ENCODE measurements at places on chromosomes 5 and 9.
A peak's percentile ranks its signal among the peaks of the same experiment; 100 is the strongest.

DNA sequence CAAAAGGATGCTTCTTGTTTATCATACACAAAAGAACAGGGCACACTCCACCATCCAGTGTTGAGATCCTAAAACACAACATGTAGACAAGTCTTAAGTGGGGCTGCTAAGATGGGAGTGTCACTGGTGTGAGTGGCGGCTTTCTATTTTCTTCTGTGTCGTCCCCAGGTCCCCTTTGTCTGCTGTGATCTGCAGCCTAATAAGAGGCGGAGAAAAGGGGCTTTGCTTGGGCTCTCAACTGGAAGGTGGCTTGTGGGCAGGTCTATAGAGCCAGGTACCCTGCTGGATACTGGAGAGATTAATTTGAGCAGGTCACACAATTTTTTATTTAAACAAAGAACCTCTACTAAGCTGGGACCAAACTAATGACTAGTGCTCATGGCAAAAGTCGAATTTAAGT, 126.1 kb upstream of the SAP30L start:
- no peak for DNase-seq

DNA sequence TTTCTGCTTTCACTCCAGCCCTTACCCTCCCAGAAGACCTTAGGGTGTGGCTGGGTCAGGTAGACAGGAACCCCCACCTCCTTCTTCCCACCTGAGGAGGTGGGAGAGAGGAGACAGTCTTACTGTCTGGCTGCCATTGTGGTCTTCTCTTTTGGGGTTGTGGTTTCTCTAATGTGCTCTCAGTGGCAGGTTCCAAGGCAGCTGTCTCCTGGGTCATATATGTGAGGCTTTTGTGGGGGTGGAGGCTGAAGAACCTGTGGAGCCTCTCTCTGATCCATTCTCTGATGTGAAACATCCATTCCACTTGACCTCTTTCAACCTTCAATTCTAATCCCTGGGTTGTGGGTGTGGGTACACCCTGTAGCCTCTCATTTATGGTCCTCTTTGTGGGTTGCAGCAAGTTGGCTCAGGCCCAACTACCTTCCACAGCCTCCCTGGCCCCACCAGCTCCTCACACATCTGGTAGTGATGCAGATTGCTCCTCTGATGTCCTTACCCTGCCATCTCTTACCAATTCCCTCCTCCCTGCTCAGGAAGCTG, 118.4 kb downstream of the CEP120 start:
- DNase-seq: no peak

DNA sequence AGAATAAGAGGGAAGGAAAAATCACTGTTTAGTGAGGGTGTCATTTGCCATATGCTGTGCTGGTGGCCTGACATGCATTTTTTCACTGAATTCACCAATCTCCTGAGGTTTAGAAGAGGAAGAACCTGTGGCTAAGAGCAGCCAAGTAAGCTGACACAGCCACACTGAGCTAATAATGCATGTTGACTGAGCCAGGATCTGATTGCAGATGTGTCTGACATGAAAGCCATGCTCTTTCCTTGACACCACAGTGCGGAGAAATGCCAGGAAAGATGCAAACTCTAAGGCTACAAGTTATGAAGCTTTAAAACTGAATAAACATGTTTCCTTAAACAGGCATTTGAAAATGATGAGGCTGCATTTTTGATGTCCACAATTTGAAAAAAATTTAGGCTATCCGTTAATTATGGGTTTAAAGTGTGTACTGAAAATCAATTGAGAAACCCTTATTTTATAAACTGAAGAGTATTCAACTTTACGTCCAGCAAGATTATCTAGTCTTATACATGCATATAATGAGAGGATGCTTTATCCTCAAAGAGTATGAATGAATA, 208.6 kb downstream of the FBN2 start:
- no peak for DNase-seq

DNA sequence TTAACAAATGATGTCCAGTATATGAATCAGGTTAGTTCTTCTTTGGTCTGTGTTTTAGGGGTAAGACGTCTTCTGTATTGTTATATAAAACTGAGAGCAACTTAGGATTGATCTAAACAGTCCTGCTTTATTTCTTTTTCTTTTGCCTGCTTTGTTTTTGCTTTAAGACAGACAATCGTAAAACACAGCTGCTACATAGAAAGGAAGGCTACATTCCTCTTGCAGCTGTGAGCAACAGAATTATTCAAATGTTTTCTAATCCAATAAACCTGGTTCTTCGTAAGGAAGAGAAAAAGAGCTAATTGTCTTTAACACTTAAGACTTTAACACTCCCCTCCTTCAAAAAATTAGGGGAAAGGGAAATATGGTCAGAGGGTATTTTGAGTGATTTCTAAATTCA, 14.6 kb downstream of the FGF1 start:
- DNase-seq: no peak

- peak; percentile 79 for DNase-seq
Measured at GRCh38 chr5:110884005-110884404, 145.2 kb downstream of the SLC25A46 start.

GRCh38 chr5:142386137-142387023, 61.6 kb upstream of the SPRY4 start:
- no peak for DNase-seq

GRCh38 chr5:149011728-149012127, 51.1 kb downstream of the SH3TC2 start:
- DNase-seq: no peak

- DNase-seq: no peak
Measured at GRCh38 chr9:36867241-36867640, 166.8 kb downstream of the PAX5 start.

Data from HCEC 1CT (cell line).